ENCODE measurements at places on chromosomes 2 and 18.

DNA sequence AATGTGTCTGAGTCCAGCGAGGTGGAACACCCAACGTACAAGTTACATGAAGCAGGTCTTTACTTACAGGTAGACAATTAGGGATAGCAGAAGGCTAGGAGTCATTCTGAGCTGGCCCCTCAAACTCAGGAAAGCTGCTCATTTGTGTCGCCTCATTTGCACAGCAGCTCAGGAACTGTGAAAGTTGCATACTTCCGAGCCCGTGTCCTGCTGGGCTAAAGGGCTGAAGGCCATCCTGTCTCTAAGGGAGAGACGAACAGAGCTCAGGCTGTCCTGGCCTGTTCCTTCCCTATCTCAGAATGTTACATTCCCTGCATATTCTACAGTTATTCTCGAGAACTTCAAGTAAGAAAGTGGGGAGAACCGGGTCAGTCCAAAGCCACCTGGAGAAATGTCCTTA is 99.0 kb downstream of the FAM124B start:
- DNase-seq = no peak

DNA sequence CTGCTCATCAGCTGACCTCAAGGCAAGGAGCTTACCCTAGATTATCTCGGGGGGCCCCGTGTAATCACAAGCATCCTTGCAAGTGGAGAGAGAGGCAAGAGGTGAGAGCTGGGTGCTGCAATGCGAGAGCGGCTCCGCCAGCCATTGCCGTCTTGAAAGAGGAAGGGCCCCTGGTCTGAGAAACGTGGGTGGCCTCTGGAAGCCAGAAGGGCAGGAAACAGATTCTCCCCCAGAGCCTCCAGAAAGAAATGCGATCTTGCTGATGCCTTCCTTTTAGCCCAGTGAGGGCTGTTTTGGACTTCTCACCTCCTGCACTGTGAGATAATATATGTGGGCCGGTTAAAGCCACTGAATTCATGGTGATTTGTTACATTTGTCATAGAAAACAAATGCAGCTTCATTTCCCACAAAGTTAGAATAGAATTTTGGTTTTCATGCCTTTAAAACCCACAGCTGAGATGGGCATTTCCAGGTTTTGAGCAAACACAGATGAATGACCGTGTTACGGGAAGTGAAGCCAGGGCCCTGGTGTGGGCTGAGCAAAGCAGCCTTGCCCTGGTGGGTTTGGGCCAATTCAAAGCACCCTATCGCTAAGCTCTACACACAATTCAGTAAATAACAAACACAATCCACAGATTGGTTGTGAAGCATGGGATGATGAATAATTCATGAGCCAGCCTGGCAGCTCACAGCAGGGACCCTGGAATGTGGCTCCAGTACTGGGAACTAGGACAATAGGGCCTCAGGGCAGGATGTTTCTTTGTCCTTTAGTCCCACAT is 319.9 kb upstream of the HS6ST1 start:
- DNase-seq = no peak

DNA sequence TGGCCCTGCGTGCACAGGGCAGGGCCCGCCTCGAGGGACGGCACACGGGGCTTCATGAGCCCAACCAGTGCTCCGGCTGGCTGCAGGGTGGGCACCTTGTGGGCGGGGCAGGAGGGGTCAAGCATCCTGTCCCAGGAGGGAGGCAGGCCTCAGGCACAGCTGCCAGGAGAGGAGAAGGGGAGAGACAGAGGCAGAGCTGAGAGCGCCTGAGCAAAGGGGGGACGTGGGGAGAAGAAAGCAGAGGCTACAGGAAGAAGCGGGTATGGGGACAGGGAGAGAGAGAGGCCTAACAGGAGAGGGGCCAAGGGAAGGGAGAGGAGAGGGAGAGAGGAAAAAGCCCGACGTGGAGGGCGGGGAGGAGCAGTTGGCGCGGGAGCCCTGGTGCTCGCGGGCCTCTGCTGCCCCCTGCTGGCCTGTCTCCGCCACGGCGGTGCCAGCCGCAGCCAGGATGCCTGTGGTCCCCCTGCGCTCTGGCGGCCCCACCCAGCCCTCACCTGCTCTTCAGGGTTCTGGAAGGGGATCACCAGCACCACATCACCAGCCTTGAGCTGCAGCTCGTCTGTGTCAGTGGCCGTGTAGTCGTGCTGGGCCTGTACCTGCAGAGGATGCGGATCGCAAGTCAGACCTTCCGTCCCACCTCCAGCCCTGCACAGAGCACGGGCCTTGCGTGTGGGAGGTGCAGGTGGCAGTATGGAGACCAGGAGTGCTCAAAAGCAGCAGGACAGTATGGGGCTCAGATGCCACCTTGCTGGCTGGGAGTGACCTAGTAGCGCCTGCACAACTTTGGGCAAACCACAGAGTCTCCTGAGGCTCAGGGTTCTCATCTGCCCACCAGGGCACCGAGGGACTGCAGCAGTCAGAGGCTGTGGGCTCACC is 56.8 kb downstream of the BIN1 start:
- peak; percentile 94 for DNase-seq

DNA sequence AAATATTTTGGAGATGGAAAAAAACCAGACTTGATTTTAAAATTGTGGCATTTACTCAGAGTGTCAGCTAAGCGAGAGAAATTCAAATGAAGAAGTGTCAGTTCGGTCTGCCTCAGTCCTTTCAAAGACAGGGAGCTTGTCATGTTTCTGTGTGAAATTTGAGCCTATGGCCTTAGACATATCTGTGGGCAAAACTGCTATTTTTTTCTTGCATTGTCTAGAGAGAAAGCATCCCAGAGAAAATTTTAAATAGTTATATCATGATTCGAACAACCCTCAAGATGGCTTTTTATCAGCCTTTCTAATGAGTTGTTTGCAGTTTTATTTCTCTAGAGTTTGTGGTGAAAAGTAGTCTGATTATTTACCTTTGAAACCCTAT is 50.2 kb upstream of the KCNE4 start:
- DNase-seq = no peak

- no peak for DNase-seq
These were observed 52.4 kb upstream of the ARL5A start for GRCh38 chr2:151880586-151880985.

GRCh38 chr2:36577884-36578283 is 20.1 kb downstream of the FEZ2 start:
- DNase-seq = no peak

- DNase-seq = peak; percentile 75
These were observed 89.1 kb downstream of the HS1BP3 start for GRCh38 chr2:20561637-20562454.

Data from AG08396 (cell line).